ENCODE measurements at places on chromosomes 2 and 18. TPM values are rescaled to one million over a fixed set of nuclear protein-coding genes. Genes with fewer than 3 reads are reported as not detected.

The SLC40A1 gene
- 48.3 TPM for total RNA-seq

The SLC14A1 gene
- not detected for total RNA-seq

The FHOD3 gene
- total RNA-seq: 0.15 TPM

The COL5A2 gene
- total RNA-seq: 215 TPM

The AMER3 gene
- not detected for total RNA-seq

Measured in SJCRH30 (cell line).